ENCODE measurements at places on chromosomes 11 and 22. TPM values are rescaled to one million over a fixed set of nuclear protein-coding genes. Genes with fewer than 3 reads are reported as not detected.

DNA sequence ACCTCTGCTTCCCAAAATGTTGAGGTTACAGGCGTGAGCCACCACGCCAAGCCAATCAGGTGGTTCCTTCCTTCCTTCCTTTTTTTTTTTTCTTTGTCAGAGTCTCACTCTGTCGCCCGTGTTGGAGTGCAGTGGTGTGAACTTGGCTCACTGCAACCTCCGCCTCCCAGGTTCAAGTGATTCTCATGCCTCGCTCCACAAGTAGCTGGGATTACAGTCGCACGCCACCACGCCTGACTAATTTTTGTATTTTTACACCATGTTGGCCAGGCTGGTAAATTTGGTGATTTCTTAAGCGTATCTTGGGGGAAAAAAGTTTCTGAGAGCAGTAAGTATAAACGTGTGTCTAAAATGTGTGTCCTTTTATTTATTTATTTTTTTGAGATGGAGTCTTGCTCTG is 18.2 kb upstream of the SPINDOC start:
- H3K27me3 ChIP-seq: no peaks in the 10 kb centered on the region
- DNase-seq: no peak
- H3K27ac ChIP-seq: no peak overlapping the region
- H3K4me1 ChIP-seq: no peaks in the 10 kb centered on the region
- H3K4me3 ChIP-seq: no peak overlapping the region

DNA sequence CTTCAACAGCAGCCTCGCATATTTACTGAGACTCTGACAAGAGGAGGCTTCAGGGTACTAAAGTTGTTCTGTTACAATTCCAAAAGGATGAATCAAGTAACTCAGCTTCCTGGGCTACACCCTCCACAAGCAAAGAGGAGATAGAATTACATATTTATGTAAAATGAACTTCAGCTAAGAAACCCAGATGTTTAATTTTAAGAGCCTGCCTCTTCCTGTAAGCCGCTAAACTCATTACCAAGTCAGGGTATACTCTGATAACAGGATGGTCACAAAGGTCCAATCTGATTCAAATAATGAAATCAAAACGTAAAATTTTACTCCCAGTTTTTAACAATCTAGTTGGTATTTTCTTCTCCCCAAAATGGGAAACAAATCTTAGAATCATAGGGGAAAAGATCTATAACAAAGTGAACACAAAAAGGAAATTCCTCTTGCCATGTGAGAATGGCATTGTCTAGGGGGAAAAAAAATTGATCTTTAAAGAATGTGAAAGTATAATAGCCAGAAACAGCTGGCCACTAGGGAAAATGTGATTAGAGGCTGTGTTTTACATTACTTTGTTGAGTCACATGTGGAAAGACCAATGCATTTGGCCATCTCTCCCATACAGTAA is 30.9 kb downstream of the CHEK2 start:
- H3K4me3 ChIP-seq: no peak overlapping the region
- H3K27ac ChIP-seq: peak overlapping the region; percentile 80
- H3K27me3 ChIP-seq: no peaks in the 10 kb centered on the region
- peaks cover 14% of the 10 kb centered on the region for H3K4me1 ChIP-seq
- no peaks in the 10 kb centered on the region for H3K36me3 ChIP-seq
- peak; percentile 93 for DNase-seq

PRMT3 gene
- 15.7 TPM for polyA plus RNA-seq

GRCh38 chr11:10792385-10793068 is 16.2 kb downstream of the EIF4G2 start:
- H3K4me1 ChIP-seq: no peaks in the 10 kb centered on the region
- no peak overlapping the region for H3K4me3 ChIP-seq
- H3K27ac ChIP-seq: no peak overlapping the region

- H3K27ac ChIP-seq: no peak overlapping the region
- H3K27me3 ChIP-seq: no peaks in the 10 kb centered on the region
- no peak for DNase-seq
- no peaks in the 10 kb centered on the region for H3K36me3 ChIP-seq
- H3K4me1 ChIP-seq: no peaks in the 10 kb centered on the region
Measured at GRCh38 chr11:94088906-94089305, 39.7 kb upstream of the PANX1 start.

GRCh38 chr11:107928767-107929507 is 689 bp downstream of the RAB39A start:
- H3K27me3 ChIP-seq: peaks cover 6% of the 10 kb centered on the region
- no peaks in the 10 kb centered on the region for H3K36me3 ChIP-seq
- H3K4me1 ChIP-seq: no peaks in the 10 kb centered on the region
- H3K27ac ChIP-seq: no peak overlapping the region
- H3K4me3 ChIP-seq: peak overlapping the region; percentile 40

DNA sequence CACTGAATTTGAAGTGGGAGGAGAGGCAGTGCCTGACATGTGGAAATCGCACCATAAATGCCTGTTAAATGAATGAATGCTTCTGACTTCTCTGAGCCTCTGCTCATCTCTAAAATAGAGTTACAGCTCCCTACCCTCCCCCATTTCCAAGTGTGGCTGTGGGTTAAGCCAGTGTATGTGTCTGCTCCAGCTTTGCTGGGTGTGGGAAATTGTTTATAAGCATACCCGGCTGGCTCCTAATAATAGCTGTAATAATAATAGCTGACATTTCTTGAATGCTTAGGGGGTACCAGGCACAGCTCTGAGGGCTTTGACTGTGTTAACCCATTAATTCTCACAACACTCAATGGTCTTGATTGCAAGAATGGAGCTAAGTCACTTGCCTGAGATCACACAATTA is 7.0 kb upstream of the FCHSD2 start:
- no peak overlapping the region for H3K27ac ChIP-seq
- no peaks in the 10 kb centered on the region for H3K4me1 ChIP-seq
- H3K27me3 ChIP-seq: no peaks in the 10 kb centered on the region
- H3K4me3 ChIP-seq: no peak overlapping the region
- H3K36me3 ChIP-seq: no peaks in the 10 kb centered on the region

DNA sequence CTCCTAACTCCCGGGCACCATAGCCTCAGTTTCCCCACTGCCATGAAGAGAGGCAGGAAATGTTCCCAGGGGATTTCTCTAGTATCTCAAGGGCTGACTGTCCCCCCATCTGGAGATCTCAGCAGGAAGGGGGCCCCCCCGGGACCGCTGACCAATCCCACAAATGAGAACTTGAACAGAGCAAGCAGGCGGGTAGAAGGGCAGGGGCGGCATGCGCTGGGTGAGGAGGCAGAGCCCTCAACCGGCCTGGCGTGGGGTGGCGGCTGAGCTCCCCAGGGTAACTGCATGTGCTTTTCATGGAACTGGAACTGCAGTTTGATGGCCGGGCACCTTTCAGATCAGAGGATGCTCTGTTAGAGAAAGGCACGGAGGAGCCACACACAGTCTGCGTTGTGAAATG is 144.5 kb downstream of the CTTN start:
- no peak for DNase-seq
- no peaks in the 10 kb centered on the region for H3K27me3 ChIP-seq
- H3K36me3 ChIP-seq: no peaks in the 10 kb centered on the region
- no peak overlapping the region for H3K4me3 ChIP-seq
- H3K27ac ChIP-seq: no peak overlapping the region
- no peaks in the 10 kb centered on the region for H3K4me1 ChIP-seq

GRCh38 chr11:35293035-35293434 is 126.3 kb downstream of the SLC1A2 start:
- H3K4me3 ChIP-seq: no peak overlapping the region
- no peak for DNase-seq
- H3K4me1 ChIP-seq: peaks cover 4% of the 10 kb centered on the region
- H3K36me3 ChIP-seq: no peaks in the 10 kb centered on the region

Data from fibroblast of lung (primary cell).